Activated T-helper 2 cell treated with anti-CD3 and anti-CD28 coated beads, Interferon-gamma antibody, Interleukin-2, Interleukin-4, amounts not matched to agents 10 μg/mL and 5 μg/mL and 100 μg/mL, durations not matched to agents 14 hours and 24 hours and 36 hours (primary cell): ENCODE measurements at places on chromosomes 12 and 14. TPM values are rescaled to one million over a fixed set of nuclear protein-coding genes. Genes with fewer than 3 reads are reported as not detected.

Gene SRP54
- total RNA-seq, result 78.9 and 82.4 TPM in 2 replicates

Gene RIPK3
- total RNA-seq, result 13.2 and 15.4 TPM in 2 replicates

Gene ABCB9
- total RNA-seq, result 4.4 and 5.4 TPM in 2 replicates

Gene MMP17
- 0.25 and 0.62 TPM in 2 replicates for total RNA-seq

Gene PSMC6
- 144 and 155 TPM in 2 replicates for total RNA-seq

Gene ST8SIA1
- total RNA-seq, result 0.39 and 1.3 TPM in 2 replicates

Gene ERBB3
- total RNA-seq, result 0.11 and 0.71 TPM in 2 replicates
